ENCODE measurements at places on chromosomes 3 and 15.

DNA sequence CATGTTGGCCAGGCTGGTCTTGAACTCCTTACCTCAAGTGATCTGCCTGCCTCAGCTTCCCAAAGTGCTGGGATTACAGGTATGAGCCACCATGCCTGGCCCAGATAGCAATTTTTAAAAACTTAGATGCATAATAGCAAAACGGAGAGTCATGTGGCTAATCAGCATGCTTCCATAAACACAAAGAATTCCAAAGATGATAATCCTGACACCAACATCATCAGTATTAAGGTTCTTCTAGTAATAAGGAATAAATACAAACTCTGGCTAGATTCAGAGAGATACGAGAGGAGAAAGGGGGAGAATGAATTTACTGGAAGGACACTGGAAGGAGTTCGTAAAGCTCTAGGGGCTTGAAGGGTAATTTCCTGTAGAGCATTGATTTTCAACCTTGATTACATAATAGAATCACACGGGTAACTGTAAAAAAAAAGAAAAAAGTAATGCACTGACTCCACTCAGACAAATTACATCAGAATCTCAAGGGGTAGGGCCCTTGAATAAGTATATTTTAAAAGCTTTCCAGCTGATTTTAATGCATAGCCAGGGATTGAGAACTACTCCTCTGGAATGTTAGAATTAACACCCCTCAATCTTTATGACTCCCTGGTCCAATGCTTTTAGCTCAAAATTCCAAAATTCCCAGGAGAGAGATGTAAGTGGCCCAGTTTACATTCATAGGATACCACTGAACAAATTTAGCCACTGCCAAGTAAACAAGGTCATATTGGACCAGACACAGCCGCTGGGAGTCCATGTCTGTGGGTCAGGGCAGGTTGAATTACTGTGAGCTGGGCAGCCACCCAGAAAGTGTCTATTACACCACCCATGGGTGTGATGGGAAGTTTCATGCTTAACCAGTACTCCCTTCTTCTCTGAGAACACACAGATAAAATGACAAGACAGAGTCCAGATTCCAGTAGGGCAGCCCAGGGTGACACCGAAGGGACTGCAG lies 243.9 kb downstream of the TBL1XR1 start:
- no peak for DNase-seq

DNA sequence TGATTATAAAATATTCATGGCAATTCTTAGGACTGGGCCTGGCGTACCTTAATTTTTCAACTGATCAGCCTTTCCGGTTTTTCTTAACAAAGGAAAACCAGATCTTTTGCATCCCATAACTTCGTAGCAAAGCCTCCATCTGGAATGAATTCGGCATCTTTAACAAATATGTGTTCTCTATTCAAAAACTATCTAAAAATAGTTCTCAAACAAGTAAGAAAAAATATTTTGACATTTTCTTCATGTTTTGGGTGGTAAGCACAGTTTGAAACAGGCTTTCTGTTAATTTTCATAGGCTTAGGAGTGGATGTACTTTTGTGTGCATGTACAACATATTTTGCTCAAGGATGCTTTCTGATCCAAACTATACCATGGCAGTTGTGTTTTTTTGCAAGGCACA lies 55.1 kb downstream of the RBMS3 start:
- DNase-seq: no peak

DNA sequence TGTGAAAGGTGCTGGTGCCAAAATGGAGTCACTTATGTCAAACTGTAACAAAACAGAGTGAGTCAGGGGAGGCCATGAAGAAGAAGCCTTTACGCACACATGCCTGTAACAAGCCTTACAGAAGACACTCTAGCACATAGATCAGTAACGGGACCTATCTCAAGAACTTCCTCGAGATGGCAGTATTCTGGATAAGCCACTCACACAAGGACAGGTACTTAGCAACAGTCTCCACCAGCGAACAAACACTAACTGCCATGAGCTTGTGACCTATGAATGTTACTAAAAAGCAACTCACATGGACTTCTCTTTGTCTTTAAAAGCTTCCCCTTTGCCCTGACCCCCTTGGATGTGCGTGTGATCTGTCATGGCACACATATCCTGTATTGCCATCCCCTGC lies 235.1 kb downstream of the CD47 start:
- no peak for DNase-seq

- DNase-seq: no peak
These were observed 39.4 kb downstream of the RPL22L1 start for GRCh38 chr3:170830580-170830979.

- no peak for DNase-seq
These were observed 448 bp downstream of the SHISA5 start for GRCh38 chr3:48503401-48504050.

DNA sequence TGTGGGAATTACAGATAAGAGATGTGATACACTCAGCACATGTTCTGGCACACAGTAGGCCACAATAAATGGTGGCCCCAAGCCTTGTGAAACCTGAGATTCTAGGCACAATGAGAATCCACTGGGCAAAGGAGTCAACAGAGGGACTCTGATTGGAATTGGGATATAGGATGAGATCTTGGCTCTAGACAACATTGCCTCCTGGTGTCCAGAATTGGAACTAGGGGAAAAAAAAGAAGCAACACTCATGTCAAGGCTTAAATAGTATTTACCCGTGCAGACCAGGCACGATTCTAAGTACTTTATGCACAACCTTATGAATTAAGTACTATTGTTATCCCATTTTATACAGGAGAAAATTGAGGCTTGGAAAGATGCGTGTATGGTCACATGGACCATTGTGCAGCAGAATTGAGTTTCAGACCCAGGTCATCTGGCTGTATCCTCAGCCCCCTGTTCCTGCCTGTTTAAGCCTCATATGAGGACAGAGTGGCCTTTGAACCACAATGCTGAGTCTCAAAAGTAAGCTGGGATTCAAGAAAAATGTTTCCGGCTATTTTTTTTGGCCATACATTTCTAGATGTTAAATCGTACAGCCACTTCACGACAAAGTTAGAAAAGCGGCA lies 124.8 kb downstream of the SV2B start:
- no peak for DNase-seq

DNA sequence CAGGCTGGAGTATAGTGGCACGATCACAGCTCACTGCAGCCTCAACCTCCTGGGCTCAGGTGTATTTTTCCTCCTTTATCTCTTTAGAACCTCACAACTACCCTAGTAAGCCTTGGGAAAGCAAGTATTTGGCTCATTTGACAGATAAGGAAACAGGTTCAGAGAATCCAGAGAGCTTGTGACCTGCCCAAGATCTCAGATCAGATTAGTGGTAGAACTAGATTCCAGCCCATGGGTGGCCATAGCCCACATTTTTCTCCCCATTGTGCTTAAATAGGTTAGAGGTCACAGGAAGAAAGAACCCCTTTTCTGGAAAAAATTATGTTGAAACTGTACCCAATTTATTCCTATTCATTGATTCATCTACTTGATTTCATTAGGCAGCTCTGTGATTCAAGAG lies 64.3 kb downstream of the TSC22D2 start:
- no peak for DNase-seq

DNA sequence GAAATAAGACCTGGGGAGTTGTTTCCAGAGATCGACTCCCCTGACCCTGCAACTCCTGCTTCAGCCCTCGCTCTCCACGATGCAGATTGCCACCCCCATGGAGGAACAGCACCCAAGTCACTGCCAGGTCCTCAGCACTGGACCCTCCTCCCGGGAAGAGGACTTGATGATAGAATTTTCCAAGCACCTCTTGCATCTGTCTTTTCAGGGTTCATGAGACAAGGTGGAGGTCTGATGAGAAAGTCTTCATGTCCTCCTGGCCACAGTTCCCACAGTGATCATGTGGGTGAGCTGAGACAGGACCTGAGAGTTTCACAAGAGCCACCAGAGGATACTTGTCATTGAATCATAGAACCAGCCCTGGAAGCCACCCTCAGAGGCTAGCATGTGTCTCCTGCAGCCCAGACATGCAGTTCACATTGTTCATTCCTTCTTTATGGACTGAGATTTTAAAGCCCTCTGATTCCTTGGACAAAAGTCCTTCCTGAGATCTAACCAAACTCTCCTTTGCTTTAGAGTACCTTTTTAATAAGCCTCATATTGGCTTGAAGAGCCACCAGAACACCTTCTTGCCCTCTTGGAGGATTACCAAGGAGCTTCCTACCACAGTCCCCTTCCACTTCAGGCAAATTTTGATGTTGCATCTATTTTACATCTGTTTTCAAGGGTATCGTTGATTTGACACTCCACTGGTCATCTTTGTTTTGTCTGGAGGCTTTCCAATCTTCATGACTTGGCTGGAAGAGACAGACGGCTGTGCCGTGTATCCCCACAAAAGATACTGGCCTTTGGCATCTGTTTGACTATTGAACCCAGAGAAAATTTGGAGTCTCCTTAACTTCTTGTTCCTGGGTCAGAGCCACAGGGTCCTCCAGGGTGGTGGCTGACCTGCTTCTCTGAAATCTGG lies 224.8 kb upstream of the BHLHE40 start:
- no peak for DNase-seq

DNA sequence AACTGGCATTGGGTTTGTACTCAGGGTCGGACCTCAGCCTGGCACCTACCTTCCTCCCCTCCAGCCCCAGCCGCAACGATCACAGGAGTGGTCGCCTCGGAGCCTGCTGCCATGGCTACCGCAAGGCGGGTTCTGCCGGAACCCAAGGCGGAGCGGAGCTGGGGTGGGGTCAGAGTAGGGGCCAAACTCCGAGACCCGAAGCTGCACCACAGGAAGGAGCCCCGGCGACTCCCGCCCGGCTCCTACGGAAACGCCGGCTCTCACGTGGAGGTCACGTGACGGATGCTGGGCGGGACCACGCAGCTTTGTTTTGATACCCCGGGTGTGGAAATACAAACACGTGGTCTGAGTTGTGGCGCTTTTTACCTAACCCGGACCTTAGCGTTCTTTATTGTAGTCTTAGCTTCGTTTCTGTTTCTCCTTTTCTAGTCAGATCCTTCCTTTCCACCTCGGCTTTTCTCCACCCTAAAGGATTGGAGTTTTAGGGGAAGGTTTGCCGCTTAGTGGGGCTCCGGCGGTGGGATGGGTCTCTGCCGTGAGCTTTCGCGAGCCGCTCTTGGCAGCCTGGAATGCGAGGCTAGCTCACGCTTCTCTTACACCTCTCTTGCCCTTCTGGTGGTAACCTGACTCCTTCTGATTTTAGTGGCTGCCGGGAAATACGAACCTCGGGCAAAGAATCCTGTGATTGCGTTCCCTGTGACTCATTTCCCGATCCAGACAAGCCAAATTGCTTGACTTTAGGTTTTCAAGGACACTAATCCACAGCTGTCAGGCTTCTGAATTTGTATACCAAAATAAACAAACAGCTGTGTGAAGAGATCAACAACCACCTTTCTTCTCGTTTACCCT lies at the start of gene HSPBAP1:
TSS of gene HSPBAP1 (minus strand) at position 264 of the 849 bp plus-strand sequence. CDS start at position 113, 151 bp downstream.
- no peak for DNase-seq

GRCh38 chr3:124859025-124859424 lies 28.1 kb downstream of the ITGB5 start:
- no peak for DNase-seq

DNA sequence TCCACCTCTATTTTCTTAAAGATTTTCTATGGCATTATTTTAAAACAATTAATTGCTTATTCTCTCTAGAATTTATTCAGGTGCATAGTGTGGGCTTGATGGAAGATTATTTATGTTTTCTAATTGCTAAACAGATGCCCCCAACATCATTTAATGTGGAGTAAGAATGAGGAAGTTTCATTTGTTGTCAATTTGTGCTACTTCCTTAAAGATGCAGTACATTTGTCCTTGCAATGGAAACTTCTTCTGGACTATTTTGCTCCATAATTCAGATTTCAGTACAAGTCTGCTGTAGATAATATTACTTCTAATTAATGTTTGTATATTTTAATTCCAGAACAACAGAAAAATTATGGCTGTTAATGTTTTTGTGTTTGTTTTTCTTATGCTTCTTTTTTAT lies 104.8 kb downstream of the TGFBR2 start:
- DNase-seq: no peak

DNA sequence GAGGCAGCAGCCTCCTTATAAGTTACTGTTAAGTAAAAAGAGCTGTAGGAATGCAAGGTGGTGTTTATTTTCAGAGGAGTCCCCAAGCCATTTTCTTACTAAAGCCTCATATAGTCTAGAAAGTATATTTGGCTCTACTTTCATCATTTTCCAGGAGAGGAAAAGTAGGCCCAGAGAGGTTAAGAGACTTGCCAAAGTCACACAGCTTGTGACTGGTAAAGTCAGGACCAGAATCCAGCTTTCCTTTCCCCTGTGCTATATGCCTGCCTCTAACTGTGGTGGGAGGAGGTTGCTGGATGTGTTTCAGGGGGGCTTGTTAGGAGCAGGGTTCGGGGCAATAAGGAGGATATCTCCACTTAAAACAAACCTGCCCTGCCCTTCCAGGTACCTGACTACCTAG lies 7.2 kb upstream of the OGG1 start:
- no peak for DNase-seq

GRCh38 chr3:124281453-124282316 lies 289.8 kb upstream of the ROPN1 start:
- DNase-seq: no peak

- no peak for DNase-seq
These were observed 984.1 kb downstream of the EPHA3 start for GRCh38 chr3:90091549-90091948.

DNA sequence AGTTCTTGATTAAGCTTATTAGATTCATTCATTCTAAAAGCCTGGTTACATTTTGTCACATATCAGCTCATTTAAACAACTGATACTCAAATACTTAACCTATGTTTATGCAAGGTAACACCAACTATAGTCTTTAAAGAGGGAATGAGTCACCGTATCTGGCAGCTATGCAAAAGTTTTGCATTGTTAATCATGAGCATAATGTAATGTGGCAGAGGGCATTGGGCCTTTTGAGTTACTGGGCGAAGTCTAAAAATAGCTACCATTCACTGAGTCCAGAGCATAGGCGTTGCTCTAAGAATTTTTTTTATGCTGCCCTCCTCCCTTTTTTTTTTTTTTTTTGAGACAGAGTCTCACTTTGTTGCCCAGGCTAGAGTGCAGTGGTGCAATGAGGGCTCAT lies 277.7 kb upstream of the ZNF717 start:
- DNase-seq: no peak

- no peak for DNase-seq
These were observed 82.7 kb upstream of the MBNL1 start for GRCh38 chr3:152185891-152186630.

- DNase-seq: no peak
These were observed 43.7 kb upstream of the MAPKBP1 start for GRCh38 chr15:41730543-41730942.

GRCh38 chr3:123082370-123083065 lies 15.7 kb downstream of the PDIA5 start:
- no peak for DNase-seq

GRCh38 chr3:124131580-124131979 lies 139.7 kb upstream of the ROPN1 start:
- no peak for DNase-seq

GRCh38 chr3:187150599-187150998 lies 11.3 kb upstream of the RPL39L start:
- no peak for DNase-seq

Measured in amygdala (tissue), 56 donors.